Astrocyte (in vitro differentiated cells and primary cell): ENCODE measurements at places on chromosomes 12 and 14.
A peak's percentile ranks its signal among the peaks of the same experiment; 100 is the strongest.

DNA sequence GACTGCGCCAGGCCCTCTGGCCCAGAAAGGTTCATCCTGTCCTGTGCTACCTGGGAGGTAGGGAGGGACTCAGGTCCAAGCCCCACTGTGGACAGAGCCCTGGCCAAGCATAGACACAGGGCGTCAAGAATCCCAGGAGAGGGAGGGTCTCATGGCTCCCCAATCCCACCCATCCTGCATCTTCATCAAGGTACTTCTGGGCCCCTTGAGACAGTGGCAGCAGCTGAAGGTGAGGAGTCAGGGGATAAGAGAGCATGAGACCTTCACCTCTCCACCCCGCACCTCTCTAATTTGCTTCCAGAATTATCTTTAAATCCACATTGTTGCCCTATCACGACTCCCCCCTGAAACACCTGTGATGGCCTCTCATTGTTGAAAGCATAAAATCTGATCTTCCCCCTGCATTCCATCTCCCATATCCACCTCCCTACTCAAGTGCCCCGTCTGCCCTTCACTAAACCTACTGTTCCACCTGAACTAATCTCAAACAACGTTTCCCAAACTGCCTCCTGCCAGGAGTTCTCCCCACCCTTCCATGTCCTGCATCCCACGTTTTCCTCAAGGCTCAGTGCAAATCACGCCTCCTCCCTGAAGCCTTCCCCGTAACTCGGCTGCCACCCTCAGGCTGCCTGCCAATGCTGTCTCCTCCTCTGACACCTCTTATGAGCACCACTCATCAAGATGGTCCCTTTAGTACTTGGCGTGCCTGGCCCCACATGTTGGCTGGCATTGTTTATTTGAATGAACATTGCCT lies 27.1 kb downstream of the KRT18 start:
- no peak for DNase-seq

DNA sequence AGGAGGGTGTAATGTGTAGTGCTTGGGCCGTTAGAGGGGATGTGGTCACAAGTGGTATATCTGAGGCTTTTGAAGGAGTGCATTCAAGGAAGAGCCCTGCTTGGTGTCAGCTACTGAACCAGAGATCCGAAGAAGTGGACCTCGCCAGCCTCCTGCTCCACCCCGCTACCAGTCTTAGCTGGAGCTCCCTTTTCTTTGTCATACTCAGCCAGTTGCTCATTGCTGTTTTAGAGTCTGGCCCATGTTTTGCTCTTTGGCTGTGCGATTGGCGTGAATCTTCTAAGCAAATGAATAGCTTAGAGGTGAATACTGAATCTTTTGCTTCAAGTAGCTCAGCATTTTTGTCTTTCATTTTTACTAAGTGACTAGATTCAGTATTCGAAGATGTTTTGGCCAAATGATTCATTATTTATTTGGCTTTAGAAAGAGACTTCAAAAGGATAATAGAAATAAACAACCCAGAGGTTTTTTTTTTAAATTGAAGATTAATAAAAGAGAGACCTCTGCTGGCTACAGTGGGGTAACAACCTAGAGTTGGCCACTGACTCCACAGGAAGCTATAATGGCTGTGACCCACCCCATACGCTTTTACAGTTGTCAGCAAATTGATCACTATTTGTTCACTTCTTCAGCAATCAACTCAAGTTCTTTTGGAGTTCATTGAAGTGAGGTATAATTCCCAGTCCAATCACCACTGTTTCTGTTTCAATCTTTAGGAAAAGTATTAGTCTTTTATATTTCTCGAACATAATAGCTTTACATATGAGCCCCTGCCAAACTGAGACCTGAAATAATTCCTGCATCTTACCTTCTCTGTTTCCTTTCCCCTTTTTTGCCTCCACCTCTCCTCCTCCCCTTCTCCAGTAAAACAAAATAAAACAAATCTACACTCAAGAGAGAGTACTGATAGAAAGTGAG lies 19.9 kb downstream of the CDKN1B start:
- peak; percentile 86 for DNase-seq

GRCh38 chr14:20848955-20849570 lies 42.1 kb upstream of the RNASE3 start:
- no peak for DNase-seq

DNA sequence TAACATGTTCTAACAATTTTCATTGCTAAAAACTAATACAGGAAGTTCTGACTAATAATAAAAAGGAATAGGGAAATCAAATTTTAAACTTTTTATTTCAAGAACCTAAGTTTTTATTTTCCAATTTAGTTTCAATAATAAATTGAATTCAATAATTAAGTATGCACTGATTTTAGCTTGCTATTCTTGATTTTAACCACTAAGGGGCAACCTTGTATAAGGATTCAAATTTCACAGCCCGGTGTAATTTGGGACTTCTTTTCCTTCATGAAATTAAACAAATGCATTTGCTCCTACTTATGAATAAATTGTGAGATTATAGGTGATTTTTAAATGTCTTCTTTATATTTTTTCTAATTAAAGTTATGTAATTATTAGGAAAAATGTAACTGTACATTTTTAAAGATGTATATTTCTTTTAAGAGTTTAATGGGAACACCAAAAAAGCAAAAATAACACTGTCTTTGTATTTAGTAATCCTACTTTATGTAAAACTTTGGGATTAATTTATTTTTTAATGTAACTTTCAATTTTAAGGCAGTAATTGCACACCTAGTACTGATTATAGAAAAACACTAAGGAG lies 241.4 kb upstream of the PDZRN4 start:
- DNase-seq, result peak; percentile 26
